NAMALWA (cell line): ENCODE measurements at places on chromosomes 5 and 9.

DNA sequence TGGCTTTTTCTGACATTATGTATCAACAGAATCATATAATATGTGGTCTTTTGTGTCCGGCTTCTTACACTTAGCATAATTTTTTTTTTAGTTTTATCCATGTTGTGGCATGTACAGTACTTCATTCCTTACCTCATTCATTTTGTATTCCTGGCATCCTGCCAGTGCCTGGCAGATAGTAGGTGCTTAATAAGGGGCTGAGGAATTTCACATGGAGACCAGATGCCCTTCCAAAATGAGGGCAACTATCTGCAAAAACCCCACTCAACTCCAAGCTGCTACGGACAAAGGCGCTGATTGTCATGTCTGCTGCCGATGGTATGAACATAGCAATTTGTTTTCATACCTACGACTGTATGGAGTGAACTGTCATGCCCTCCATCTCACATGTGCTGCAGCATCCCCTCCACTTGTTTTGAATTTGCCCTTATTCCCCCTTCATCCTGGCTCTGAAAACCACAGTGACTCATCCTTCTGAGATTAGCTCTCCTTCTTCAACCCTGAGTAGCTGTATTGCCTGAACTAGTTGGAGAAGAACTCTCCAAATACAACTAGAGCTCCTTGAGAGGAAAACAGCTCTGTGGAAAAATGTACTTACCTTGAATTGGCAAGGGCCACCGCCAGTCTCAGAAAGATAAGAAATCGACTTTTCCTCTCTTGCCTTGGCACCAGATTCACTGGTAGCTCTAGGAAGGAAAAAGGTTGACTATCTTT lies 41.3 kb upstream of the FOXE1 start:
- DNase-seq: no peak

DNA sequence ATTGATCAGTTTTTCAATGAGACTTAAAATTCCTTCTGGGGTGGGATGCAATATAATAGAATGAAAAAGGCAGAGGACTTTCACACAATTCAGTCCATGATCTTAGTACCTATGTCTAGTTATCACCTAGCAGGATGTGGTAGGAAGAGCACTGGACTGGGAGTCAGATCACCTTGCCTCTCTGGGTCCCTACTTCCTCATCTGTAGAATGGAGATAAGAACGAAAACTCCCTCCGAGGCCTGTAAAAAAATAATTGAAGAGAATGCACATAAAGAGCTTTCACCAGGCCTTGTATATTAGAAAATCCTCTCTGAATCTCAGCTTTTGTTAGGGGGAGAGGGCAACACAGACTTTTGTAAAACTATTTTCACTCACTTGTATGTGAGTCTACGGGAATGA lies 681 bp upstream of the TMEFF1 start:
- DNase-seq: no peak

GRCh38 chr5:110625376-110625999 lies 101.0 kb downstream of the TMEM232 start:
- DNase-seq: peak; percentile 55

DNA sequence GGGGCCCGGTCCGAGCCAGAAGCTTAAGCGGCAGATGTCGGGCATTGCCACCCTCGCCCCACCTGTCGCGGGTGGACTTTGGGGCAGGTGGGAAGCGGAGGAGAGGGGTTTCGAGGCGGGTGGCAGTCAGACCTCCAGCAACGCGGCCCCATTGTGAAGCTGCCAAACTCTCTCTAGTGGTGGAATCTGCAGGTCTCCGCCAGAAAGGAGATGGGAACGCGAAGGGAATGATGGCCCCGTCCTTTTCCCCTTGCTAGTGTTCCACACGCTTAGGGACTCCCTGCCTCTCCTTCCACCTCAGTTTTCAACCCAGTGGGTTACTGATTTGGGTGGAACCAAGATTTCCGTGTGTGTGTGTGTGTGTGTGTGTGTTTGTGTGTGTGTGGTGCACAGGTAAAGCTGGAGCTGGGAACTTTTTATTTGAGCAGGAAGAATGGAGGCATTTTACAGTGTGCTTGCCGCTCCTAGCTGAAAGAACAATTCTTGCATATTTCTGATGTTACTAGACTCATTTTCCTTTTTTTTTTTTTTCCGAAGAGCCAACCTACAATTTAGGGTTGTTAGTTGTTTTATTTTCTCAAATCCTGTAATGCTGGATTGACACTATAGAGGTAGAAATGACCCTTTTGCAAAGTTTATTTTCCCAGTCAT lies 1.3 kb downstream of the MACIR start:
- DNase-seq: peak; percentile 45

GRCh38 chr5:81233080-81233634 lies at the start of gene CKMT2:
Gene CKMT2, plus strand, starts transcription at chr5:81233322. Its CDS starts 17,811 bp downstream, at chr5:81251133.
- DNase-seq: no peak

DNA sequence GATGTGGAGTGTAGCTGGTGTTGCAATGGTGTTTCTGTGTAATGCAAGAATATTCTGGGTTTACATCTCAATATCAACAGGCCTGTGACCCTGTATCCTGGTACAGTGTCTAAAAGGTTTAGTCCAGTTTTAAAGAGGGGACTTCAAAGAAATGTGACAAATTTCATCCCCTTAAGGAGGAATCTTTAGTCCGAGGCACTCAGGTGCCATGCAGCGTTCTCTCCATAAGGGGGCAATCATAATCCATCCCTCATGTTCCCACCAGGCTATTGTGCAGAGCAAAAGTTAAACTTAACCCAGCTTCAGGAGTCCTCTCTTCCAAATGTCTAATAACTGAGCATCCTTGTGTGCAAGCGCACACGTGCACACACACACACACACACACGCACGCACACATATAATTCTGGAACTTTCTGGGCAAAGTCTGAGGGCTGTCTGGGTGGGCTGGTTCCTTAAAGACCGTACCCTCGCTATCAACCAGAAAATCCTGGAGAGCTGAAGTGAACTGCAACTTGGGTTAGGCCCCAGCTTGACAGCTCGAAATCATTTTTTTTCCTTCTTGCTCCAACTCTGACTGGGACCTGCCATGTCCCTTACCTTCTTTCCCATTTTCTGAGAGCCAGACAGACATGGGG lies 46.0 kb downstream of the CRB2 start:
- DNase-seq: peak; percentile 72

DNA sequence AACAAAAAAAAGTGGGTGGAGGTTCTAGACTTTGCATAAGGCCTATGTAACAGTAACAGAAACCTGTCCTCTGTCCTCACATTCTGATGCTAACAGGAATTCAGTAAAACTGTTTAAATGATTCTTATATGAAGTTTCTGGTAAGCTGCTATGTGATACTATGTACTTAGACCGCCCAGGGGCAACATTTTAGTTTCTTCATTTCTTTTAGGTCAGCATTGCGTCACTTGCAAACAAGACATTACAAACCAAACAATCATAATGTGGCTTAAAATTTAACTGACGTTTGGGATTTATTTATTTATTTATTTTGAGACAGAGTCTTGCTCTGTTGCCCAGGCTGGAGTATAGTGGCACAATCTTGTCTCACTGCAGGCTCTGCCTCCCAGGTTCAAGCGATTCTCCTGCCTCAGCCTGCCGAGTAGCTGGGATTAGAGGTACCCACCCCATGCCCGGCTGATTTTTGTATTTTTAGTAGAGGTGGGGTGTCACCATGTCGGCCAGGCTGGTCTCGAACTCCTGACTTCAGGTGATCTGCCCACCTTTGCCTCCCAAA lies 44.3 kb downstream of the TENT4A start:
- DNase-seq: no peak

GRCh38 chr9:89174291-89174690 lies 4.3 kb downstream of the SHC3 start:
- no peak for DNase-seq

DNA sequence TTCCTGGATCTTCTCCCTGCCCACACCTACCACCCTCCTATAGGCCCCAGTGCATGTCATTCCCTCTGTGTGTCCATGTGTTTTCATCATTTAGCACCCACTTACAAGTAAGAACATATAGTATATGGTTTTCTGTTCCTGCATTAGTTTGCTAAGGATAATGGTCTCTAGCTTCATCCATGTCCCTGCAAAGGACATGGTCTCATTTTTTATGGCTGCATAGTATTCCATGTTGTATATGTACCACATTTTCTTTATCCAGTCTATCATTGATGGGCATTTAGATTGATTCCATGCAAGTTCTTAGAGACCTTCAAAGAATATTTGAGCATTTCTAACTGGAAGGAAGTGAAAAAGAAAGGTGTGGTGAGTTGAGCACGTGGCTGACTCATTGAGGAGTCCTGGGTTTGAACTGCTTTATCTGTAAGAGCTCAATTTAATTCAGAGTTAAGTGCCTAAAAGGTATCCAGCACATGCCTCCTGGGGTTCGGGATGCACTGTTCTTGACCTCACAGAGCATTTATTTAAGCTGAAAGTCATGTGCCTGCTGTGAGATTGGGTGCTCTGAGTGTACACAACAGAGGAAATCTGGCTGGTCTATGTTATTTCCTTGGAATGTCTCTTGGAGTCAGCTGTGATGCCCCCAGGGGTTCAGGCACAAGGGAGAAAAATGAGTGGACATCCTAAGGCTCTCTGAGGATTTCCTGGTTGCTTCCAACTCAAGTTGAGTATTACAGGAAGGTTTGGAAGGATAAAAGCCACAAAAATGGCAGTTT lies 56.4 kb downstream of the SH3GL2 start:
- DNase-seq: no peak

DNA sequence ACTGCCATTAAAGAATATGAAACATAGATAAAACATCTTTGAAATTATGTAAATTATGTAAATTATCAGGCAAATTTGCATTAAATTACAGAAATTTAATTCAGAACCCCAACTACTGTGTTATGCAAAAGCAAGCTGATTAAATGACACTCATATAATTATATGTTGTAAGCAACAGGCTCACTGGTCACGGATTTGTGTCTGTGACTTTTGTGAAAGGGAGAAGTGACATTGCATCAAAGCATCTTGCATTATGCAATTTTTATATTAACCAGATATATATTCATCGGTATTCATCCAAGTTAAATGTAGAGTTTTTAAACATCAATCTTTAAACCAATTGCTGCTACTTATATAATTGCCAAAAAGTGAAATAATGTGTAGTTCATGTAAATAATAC lies 13.0 kb upstream of the GLIPR2 start:
- DNase-seq: no peak

DNA sequence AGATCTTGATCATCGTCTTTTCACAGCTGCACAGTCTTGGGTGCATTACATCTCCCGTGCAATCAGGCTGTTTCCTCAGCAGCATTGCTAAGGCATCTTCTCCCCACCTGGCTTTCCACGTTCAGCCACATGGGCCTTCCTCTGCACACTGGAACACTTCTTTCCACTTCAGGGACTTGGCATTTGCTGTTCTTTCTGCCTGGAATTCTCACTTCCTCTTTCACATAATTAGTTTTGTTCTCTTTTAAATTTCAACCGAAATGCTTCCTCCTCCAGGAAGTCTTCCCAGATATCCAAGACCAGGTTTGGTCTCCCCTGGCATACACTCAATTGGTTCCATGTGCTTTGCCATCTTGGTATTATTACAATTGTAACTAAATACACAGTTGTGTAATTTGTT lies 43.8 kb downstream of the WHRN start:
- peak; percentile 33 for DNase-seq

- DNase-seq: no peak
Measured at GRCh38 chr9:99896119-99896518, 10.3 kb upstream of the STX17 start.

DNA sequence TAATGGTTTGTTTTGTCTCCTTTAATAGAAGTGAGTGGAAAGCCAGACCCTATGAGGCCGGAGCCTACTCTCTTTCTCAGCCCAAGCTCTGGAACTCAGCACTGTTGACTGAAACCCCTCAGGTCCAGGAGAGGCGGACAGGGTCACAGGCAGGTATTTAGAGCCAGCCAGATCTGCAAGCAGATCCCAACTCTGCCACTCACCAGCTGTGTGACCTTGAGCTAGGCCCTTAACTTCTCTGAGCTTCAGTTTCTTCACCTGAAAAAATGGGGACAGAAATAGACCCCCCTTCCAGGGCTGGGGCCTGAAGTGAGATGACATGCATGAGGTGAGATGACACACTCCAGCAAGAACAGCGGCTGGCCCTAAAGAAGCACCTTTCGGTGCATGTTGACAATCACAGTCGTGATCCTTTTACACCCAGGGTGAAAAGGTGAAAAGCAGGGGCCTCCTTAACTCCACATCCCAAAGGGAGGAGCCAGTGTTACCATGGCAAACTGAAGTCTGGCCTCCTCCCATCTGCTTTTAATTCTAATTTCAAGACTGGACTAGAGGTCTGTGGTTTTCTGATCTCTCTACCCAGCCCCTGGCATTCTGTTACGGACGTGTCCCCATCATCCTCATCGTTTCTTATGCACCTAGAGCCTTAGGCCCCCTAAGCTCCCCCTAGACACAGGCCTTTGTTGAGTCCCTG lies 27.2 kb downstream of the MORN5 start:
- no peak for DNase-seq

DNA sequence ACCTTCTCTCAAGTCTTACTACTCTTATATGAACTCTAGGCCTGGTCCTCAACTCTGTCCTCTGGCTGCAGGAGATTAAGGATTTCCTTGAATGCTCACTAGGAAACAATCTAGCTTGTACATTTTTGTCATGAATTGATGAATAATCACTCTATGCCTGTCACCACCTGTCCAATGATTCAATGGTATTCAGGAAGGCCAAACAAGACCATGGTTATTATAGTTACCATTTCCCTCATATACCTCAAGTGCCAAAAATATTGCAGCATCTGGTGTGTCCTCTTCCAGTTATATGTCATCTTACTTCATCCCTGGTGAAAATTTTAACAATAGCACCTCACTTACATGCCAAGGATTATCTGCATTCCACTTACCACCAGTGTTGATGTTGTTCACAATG lies 179.0 kb upstream of the MOCS2 start:
- no peak for DNase-seq

DNA sequence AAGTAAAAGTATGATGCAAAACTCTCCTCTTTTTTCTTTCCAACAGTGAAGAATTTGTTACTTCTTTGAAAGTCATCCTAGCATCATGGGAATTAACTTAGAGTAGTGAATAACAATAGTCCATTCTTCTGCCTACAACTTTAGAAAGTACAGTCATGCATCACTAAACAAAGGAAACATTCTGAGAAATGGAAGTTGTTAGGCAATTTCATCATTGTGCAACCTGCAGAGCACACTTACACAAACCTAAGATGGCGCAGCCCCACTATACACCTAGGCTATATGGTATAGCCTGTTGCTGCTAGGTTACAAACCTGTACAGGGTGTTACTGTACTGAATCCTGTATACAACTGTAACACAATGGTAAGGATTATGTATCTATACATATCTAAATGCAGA lies 1209.3 kb upstream of the C9orf72 start:
- DNase-seq: no peak

DNA sequence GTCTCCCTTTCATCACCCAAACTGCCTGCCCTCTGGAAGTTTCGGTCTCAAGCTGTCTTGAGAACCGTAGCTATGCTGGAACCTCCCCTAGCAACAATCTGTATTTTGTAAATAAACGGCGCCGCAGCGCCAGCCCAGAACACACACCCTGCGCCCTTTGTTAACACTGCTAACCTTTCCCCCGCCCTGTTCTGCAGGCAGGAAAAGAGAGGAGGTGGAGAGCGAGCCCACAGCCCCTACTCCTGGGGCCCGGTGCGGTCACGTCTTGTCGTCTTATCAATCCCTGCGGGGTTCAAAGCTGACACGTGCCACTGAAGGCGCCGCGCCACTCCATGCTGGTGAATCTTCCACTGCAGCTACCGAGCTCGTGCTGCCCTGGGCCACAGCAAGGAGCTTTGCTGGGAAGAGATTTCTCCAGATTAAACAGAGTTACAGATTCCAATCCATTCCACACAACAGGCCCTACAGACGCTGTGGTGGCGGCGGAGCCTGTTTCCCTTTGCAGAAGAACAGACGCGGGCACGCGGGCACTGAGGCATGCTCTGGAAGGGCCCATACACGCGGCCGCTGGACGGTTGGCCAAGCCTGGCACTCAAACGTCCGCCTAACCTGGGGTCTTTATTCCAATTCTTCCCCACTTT lies 25.3 kb downstream of the ZDHHC11B start:
- peak; percentile 41 for DNase-seq

GRCh38 chr5:176695073-176695472 lies 47.8 kb downstream of the TSPAN17 start:
- no peak for DNase-seq
